ENCODE measurements at places on chromosomes 5 and 9.

GRCh38 chr9:79489261-79490000 is 82.3 kb upstream of the TLE4 start:
- no peak for DNase-seq

DNA sequence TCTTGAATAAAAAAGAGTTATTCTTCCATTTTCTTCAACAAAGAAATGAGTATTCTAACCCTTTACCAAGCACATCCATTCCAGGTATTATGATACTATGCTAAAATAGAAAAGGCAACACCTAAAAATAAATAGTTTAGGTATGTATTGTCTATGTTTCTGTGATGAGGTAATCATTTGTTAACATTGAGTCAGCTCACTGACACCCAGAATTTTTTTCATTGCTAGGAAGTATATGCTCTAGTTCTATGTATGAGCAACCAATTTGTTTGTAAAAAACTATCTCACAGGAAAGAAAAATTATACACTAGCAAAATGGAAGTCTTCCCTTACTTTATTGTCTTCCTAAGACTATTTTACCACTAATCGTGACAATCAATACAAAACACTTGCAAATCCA is 615.6 kb upstream of the GRIN3A start:
- no peak for DNase-seq

- no peak for DNase-seq
Observed at GRCh38 chr5:128775558-128775957, 189.7 kb upstream of the SLC27A6 start.

DNA sequence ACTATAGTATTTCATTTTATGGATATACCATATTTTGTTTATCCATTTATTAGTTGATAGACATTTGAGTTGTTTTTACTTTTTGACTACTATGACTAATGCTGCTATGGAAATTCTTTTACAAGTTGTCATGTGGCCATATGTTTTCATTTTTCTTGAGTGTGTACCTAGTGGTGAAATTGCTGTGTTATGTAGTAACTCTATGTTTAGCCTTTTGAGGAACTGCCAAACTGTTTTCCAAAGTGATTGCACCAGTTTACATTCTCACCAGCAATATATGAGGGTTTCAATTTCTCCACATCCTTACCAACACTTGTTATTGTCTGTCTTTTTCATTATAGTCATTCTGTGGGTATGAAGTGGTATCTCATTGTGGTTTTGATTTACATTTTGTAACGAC is 75.4 kb downstream of the GRIA1 start:
- no peak for DNase-seq

GRCh38 chr9:6243746-6244145 is 28.1 kb downstream of the IL33 start:
- no peak for DNase-seq

GRCh38 chr5:98927242-98927988 is 1.4 kb downstream of the CHD1 start:
- DNase-seq: peak; percentile 74

DNA sequence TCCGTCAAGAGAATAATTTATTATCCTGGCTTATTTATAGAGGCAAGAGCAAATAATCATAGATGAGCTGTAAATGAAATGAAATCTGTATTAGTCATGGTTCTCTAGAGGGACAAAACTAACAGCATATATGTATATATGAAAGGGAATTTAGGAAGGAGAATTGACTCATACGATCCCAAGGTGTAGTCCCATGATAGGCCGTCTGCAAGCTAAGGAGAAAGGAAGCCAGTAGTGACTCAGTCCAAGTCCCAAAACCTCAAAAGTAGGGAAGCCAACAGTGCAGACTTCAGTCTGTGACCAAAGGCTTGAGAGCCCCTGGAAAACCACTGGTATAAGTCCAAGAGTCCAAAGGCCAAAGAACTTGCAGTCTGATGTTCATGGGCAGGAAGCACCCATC is 515.9 kb upstream of the CYLC2 start:
- DNase-seq: no peak

DNA sequence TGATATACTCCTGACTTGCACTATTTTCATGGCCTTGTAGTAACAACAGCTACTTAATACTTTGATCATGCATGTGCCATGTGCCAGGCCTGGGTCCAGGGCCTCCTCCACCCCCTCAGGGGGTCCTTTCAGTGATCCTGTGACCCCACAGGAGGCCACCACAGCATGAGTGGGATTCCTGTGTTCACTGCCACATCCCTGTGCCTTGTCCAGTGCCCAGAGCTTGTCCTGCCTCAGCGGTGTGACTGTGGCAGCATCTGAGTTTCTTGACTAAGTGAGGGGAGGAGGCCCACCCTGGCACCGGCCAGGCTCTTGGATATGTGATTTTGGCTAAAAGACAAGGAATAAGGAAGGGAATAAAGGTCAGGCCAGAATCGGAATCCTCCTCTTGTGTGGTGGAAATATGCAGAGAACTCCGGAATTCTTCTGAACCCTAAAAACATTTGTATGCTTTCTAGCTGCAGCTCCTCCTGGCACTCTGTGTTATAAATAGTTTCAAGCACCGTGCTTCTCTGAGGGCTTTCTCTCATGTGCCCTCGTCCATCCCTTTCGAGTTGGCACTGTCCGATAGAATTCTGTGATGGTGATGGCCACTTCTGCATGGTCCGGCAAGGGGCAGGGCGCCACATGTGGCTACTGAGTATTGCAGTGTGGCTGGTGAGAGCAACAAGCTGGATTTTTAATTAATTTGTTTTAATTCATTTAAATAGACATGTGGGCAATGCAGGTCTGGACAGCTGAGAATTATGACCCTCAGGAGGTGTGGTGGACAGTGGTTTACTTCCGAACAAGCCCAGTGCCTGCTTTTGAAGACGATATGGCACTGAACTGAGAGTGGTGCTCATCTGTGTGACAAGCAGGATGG is 31.8 kb downstream of the TENT4A start:
- DNase-seq: no peak

GRCh38 chr5:159906463-159906862 is 9.8 kb upstream of the ADRA1B start:
- DNase-seq: no peak

DNA sequence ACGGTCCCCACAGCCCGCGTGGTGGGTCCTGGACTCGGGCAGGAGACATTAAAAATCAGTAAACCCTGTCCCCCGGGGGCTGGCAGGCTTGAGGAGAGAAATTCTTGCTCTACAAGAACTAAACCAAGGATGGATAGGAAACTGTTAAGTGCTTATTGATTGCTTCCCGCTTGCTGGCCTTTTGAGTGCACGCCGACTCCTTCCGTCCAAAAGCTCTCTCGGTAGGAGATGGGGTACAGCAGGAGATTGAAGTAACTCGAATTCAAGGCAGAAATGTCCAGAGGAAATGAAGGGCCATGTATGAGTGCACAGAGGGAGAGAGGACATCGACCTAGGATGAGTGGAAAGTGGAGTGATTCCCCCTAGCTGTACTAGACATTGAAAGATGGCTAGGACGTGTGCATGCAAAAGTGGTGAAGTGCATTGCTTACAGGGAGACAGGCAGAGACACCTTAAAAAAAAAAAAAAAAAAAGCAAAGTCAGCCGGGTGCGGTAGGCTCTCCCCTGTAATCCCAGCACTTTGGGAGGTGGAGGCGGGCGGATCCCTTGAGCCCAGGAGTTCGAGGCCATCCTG is 923 bp downstream of the RECK start:
- no peak for DNase-seq

- no peak for DNase-seq
Observed at GRCh38 chr5:76433261-76433660, 30.2 kb downstream of the IQGAP2 start.

Measured in right kidney (tissue), 9 donors.